ENCODE measurements at places on chromosomes 11 and 22.
A peak's percentile ranks its signal among the peaks of the same experiment; 100 is the strongest.

GRCh38 chr11:61153593-61154095, 7.6 kb downstream of the VPS37C start:
- DNase-seq = no peak

DNA sequence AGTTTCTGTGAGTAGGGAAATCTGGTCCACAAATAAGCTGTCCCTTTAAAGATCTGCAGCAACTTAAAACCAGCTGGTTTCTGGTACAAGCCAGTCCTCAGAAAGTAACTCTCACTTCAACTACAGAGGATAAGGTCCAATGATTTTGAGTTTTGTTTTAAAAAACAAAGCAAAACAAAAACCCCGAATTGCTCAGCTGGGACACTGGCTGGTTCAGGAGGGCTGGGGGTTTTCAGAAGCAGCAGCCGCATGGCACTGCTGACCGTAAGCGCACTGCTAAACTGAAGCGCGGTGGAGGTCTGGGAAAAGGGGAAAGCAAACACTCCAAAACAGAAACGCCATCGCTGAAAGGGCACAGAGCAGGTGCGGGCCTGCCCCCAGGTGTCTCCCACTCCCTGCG, 59.7 kb downstream of the MICAL3 start:
- DNase-seq = no peak

- peak; percentile 51 for DNase-seq
Observed at GRCh38 chr22:42676059-42676607, 26.9 kb upstream of the CYB5R3 start.

DNA sequence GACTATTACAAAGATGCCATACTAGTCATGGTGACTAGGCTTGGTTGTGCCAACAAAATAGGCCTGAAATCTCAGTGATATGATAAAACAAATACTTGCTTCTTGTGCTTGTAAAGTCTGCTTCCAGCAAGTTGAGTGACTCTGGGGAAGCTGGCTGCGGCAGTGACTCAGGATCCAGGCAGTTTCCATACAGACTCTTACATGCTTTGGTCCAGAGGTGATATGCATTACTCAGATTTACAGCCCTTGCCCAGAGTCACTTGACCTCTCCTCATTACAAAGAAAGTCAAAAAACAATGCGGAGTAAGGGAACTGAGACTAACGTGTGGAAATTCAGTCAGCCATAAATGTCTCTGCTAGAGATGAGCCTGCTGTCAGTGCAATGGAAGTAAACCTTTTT, 387.5 kb downstream of the KCNA4 start:
- DNase-seq = peak; percentile 78

GRCh38 chr11:19886498-19886897, 173.9 kb downstream of the NAV2 start:
- no peak for DNase-seq

All from skeletal muscle cell (primary cell).